Effector CD4-positive, alpha-beta T cell (primary cell): ENCODE measurements at places on chromosomes 3 and 15.

- no peak for DNase-seq
These were observed 43.1 kb downstream of the GBE1 start for GRCh38 chr3:81718311-81718710.

- no peak for DNase-seq
These were observed 8.2 kb upstream of the NMD3 start for GRCh38 chr3:161212906-161213305.

DNA sequence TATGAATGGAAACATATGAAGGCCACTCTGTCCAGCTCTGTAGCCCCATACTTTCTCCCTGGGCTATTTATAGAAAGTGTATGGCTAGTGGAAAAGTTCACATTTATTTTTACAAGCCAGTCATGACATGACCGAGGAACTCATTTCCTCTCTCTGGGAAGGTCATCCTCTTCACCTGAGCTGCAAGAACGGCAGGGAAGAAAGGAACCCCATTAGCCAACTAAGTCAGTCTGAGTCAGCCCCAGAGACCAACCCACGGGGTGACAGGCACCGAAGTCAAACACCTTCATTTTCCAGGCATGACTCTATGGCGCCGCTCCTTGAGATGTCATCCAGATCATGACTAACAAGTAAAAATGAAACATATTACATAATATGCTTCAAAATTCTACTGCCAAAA lies 4.8 kb downstream of the PAQR9 start:
- no peak for DNase-seq

GRCh38 chr15:66097151-66098021 lies 156.2 kb downstream of the MEGF11 start:
- DNase-seq: no peak

DNA sequence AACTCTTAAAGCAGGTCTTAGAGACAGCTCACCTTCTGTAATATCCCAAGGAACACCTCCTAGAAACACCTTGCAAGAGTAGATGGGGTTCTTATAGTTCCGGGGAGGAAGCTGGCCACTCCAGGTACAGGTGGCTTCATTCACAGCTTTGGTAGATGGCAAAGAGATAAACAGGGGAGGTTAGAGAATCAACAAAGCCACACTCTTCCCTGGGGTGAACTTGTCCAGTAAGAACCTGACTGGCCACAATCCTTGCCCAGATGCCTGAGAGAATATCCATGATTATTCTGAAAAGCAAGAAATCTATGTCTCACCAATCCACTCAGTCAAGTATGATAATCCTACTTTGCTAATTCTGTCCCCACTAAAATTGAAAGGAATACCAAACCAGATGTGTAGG lies 13.6 kb upstream of the RPS17 start:
- no peak for DNase-seq

DNA sequence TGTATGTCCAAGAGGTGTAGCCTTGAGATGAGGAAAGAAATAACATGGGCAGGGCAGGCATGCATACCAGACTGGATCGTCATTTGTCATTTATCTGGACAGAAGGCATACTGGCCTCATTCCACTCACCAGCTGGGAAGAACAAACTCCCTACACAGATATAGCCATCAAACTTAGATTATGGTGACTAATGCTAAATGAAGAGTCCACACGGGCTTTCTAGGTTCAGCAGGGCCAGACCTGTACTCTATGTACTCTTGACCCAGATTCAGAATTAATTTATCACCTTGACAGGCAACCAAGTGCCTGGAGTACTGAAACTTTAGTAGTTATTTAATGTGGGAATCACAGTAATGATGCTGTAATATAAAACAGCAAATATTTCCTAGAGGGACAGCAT lies 164.3 kb upstream of the IL12A start:
- DNase-seq: no peak
